Stimulated activated CD8-positive, alpha-beta memory T cell treated with anti-CD3 and anti-CD28 coated beads, Interleukin-2, amount 100 ng/mL, for 1 hour (primary cell): ENCODE measurements at places on chromosomes 5 and 9.

GRCh38 chr5:63154476-63155309 lies 576.1 kb downstream of the LRRC70 start:
- DNase-seq, result no peak

- DNase-seq, result no peak
These were observed 21.1 kb downstream of the CLPTM1L start for GRCh38 chr5:1323803-1324173.

GRCh38 chr5:98770209-98770910 lies 3.1 kb upstream of the RGMB start:
- DNase-seq, result no peak

GRCh38 chr5:39283231-39283818 lies 64.0 kb upstream of the FYB1 start:
- DNase-seq, result peak; percentile 32

GRCh38 chr5:180142824-180143610 lies 66.0 kb downstream of the RASGEF1C start:
- DNase-seq, result no peak
